ENCODE measurements at places on chromosomes 5 and 9.

- peak; percentile 92 for DNase-seq
Measured at GRCh38 chr5:150645070-150645700, 4.7 kb downstream of the SYNPO start.

GRCh38 chr5:167509076-167509475 lies 782.4 kb upstream of the WWC1 start:
- DNase-seq = no peak

GRCh38 chr5:58121391-58121790 lies 338.5 kb downstream of the PLK2 start:
- DNase-seq = no peak

GRCh38 chr5:141172381-141173204 lies at the start of gene PCDHB7:
PCDHB7 (plus strand) TSS chr5:141172644; CDS start chr5:141172836, 192 bp downstream.
- no peak for DNase-seq

- DNase-seq = peak; percentile 78
Measured at GRCh38 chr5:36305571-36306326, 4.0 kb upstream of the RANBP3L start.

DNA sequence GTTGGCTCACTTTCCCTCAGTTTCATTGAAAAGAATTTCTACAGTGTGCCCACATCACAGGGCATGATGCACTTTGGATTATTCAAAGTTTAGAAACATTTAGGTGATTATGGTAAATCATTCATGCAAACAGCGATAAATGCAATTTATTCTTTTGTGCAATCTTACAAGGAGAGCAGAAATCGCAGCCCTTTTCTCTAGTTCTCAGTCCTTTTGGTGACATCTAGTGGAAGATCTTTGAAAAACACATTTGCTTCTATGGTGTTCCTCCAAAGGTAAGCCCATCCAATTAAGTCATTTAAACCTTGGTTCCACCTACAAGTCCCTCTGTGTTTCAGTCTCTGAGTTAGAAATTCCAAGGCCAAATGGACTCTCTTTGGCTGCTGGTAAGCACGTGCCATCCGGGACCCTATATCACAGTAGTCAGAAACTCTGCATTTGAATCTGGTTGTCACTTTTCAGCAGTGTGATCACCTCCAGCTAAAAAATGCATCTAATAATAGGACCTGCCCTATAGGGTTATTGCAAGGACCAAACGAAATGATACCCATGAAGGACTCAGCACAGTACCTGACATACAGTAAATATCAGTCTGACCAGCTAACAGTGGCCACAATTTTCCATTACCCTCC lies 66.4 kb downstream of the MACROH2A1 start:
- no peak for DNase-seq

Data from ascending aorta (tissue), 2 donors.